ENCODE measurements at places on chromosomes 16 and 17.

DNA sequence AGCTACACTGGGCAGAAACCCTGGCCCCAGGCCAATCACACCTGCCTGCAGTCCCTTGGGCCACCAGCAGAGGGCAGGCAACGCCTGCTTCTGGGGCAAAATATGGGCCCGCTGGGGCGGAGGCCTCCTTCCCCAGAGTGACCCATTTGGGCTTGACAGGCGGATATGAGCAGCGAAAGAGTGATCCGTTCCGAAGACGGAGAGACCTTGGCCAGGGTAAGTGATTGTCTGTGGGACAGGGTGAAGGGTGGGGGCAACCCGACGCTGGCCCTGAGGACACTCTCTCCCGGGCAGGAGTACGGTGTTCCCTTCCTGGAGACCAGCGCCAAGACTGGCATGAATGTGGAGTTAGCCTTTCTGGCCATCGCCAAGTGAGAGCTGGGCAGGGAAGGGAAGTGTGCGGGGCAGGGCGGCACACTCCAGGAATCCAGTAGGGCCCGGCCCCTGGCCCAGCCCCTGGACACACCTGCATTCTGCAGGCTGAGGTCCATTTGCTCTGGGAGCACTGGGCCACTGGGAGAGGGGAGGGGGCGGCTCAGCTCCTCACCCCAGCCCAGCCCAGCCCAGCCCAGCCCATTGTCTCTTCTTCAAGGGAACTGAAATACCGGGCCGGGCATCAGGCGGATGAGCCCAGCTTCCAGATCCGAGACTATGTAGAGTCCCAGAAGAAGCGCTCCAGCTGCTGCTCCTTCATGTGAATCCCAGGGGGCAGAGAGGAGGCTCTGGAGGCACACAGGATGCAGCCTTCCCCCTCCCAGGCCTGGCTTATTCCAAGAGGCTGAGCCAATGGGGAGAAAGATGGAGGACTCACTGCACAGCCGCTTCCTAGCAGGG is 3.5 kb upstream of the NHERF1 start:
- DNase-seq, result peak; percentile 87

GRCh38 chr17:42547001-42547461 is 5.7 kb upstream of the HSD17B1 start:
- DNase-seq, result no peak

GRCh38 chr16:73287859-73288405 is 240.0 kb upstream of the ZFHX3 start:
- no peak for DNase-seq

DNA sequence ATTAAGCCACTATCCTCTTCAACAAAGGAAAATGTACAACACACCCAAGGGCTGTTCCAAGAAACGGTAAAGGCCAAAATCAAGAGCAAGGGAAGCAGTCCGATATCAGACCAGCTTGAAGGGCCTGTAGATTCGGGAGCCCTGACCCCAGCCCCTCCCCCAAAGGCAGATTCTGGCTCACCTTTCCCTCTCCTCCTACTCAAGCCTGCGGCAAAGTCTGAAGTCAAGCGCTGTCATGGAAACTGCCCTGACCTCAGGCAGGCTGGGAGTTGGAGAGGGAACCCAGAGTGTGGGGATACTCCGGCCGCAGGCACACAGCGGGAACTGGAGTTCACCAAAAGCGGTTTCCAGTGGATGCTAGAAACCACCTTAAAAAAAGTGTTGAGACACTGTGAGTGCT is 1.8 kb downstream of the ALYREF start:
- no peak for DNase-seq

GRCh38 chr17:14334919-14335318 is 34.0 kb downstream of the HS3ST3B1 start:
- DNase-seq, result peak; percentile 14

DNA sequence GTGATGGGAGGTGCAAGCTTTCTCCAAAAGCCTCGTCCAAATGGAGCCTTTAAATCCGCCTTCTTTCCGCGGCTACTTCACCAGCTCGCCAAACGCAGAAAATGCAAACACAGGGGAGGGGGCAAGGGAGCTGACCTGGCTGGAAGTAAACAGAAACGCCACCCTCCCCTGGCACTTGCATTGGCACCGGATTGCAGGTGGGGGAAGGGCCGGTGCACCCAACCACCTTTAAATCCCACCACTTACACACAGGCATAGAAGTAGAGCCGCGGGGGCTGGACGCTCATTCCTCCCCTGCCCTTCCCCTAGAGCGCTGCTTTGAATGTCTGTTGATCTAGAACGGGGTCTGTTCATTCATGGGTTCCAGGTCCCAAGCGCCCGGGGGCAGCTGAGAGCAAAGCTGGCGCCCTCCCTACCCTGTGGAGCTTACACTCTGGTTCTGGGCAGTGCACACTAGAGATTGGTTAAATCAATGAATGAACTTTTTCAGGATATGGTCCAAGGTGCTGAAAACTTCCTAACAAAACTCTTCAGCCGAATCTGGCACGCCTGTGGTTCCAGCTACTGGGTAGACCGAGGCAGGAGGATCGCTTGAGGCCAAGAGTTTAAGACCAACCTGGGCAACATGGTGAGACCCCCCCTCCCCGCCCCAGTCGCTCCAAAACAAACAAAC is 920 bp upstream of the ZCCHC14 start:
- DNase-seq, result no peak

DNA sequence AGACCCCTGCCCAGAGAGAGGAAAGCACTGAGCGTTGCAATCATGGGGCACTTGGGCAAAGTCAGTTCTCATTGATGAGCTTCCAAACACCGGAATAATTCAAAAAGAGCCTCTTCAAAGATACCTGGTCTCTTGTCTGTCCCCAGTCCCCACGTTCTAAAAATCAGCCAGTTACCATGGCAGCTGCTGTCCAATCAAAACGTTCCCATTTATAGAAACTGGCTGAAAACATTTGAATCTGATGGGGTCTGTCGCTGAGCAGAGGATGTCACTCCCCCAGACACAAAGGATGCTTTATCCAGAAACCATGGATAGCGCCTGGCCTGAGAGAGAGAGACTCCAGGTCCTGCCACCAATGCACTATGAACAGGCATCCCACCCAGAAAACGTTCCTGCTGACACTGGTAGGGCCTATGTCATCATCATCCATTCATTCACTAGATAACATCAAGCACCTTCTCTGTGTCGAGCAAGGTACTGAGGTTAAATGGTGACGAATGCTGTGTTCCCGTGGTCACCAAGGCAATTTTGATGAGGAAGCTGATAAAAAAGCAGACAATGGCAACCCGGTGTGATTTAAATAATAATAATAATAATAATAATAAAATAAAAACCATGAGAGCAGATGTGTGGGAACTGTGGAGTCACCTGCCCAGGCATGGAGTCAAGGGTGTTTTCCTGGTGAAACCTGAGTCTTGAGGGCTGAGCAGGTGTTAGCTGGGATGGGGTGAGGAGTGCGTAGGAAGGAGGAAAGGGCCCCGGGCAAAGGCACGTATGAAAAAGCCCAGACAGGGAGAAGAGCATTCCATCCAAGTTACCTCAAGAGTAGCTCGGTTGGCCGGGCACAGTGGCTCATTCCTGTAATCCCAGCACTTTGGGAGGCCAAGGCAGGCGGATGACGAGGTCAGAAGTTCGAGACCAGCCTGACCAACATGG is 19.0 kb upstream of the CALB2 start:
- no peak for DNase-seq

- no peak for DNase-seq
These were observed 30.5 kb downstream of the KSR1 start for GRCh38 chr17:27486741-27487140.

GRCh38 chr17:73711184-73711583 is 66.9 kb upstream of the SDK2 start:
- DNase-seq, result no peak

GRCh38 chr17:4946312-4946976 is 1.9 kb downstream of the PFN1 start:
- no peak for DNase-seq

DNA sequence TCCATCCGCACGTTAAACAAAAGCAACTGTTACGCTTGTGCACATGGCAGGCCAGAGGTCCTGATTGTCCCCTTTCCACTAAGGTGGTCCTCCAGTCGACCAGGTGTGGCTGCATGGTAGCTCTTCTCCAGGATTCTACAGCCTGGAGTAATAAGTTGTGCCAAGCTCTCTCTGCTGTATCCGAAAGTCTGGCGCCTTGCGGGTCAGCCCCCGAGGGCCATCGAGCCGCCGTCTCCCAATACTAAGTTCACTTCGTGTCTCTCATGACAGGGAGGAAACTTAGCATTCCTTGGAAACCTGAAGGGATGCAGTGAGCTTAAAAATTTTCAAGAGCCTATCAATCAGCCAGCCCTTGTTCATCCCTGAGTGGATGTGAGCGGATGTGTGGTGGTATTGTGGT is 5.3 kb upstream of the ENDOV start:
- no peak for DNase-seq

DNA sequence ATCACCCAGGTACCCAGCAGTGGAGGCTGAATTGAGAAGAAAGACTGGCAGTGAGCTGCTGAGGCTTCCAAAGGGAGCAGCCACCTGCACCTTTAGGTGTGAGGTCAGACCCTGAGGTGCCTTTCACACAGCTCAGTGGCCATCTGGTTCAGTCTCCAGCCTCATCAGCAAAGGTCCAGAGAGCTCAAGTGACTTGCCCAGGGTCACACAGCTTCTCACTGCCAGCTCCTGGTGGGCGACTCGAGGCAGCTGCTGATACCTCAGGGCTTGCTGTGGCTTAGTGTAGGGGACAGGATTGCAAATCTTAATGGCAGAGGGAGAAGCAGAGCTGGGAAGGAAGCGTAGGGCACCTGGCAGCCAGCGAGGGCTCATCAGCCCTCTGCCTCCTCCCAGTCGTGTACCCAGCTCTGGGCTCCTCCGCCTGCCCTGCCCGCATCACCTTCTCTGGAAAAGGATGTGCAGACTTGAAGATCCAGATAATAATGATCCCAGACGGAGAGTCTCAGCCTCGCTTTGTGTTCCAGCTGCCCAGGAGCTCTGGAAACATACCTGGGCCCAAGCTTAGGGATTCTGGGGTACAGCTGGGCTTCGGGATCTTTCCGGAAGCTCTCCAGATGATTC is 165.3 kb upstream of the GSE1 start:
- DNase-seq, result no peak

DNA sequence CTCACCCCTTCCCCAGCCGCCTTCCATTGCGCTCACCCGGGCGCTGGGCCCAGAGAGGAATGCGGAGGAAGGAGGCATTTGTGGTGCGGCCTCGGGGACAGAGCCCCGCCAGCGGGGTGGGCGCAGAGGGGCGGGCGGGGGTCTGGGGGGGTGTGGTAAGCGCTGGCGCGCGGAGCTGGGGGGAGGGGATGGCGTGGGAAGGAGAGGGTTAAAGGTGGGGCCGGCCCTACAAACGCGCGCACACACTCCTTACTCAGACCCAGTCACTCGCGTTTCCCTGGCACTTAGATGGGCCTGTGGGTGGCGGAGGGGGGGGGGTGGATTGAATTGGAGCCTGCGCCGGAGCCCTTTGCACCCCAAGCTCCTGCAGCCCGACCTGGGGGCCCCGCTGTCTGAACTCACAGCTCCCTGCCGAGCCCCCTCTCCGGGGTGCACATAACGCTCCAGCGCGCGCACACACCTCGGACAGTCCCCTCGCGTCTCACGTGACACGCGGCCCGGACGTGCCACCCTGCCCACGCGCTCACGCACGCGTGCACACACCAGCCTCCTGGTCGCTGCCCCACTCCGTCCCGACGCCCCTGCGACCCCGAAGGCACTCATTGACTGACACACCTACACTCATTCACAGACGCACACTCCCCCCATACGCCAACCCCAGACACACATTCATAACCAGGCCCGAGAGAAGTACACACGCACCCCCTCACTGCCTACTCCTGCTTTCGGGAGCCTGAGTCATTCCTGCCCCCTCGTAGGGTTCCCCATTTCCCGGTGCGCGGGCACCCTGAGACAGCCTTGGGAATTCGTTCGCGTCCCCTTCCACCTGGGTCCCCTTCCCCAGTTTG is 844 bp downstream of the TBKBP1 start:
- peak; percentile 36 for DNase-seq

DNA sequence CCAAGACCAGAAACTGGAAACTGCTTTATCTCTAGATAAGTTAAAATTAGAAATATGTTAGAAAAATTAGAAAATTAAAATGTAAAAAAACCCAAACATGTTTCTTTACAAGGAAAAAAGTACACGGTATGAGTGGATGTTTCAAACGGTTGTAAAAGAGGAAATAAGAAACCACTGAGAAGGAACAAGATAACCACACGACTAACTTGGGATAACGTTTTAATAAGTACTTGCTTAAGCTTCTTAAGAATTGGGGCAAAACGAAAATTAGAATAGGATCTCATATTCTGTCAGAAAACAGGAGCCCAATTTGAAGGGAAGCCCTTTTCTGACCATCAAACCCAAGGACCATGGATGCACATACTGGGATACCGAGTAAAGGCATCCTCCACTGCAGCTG is 31.0 kb downstream of the MBTPS1 start:
- no peak for DNase-seq

- DNase-seq, result peak; percentile 81
These were observed 5.8 kb upstream of the RARA start for GRCh38 chr17:40303009-40303657.

DNA sequence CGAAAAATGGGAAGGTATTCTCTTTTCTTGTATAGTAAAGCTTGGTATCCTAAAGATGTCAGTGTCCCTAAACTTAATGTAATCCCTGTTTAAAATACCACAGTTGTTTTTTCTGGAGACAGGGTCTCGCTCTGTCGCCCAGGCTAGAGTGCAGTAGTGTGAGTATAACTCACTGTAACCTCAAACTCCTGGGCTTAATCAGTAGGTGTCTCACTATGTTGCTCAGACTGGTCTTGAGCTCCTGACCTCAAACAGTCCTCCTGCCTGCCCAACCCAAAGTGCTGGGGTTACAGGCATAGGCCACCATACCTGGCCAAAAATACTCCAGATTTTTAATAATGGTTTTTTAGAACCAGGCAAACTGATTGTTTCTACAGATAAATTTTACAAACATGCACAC is 8.2 kb downstream of the DCAF7 start:
- no peak for DNase-seq

- peak; percentile 74 for DNase-seq
These were observed 18.1 kb upstream of the RAB11FIP4 start for GRCh38 chr17:31373150-31374093.

DNA sequence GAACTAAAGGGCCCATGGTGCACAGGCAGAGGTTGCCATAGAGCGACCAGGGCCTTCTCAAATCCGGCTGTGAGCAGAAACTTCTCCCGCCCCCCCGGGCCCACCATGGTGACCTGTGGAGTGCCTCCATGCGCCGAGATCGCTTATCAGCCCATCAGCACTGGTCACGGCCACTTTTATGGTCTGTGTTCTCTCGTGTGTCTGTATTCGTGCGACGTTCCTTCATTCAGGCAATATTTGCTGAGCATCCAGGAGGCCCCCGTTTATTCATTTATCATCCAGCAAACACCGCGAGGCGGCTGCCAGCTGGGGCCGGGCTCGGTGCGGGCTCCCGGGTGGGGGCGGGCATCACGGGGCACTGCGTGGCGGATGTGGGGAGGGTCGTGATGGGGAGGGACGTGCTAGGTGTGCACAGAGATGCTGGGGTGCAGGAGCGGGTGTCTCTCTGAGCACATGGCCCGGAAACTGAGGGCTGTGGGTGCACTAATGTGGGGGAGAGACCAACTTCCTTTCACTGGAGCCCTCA is 88.0 kb upstream of the CBX4 start:
- DNase-seq, result no peak

- no peak for DNase-seq
These were observed 336.1 kb upstream of the TBX2 start for GRCh38 chr17:61063528-61063927.

Data from CD4-positive, alpha-beta T cell treated with Interleukin-10 for 1 hour (primary cell).